Endothelial cell (in vitro differentiated cells): ENCODE measurements at places on chromosomes 5 and 9. TPM values are rescaled to one million over a fixed set of nuclear protein-coding genes. Genes with fewer than 3 reads are reported as not detected.

DNA sequence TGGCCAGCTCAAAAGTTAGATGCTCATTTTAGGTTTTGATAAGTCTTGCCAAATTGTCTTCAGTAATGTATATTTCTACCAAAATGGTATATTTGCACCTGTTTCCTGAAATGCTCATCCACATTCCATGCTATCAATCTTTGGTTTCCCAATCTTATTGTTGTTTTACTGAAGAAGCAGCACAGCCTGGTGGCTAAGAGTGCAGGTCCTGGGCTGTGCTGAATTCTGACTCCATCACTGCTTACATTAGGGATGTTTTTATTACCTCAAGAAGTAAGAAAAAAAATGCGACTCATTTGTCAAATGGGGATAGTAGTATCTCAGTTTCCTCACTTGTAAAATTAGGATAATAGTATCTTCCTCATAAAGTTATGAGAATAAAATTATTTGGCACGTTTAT is 13.6 kb upstream of the S100Z start:
- no peak for DNase-seq
- no peak overlapping the region for H3K4me3 ChIP-seq
- peaks cover 25% of the 10 kb centered on the region for H3K36me3 ChIP-seq
- peaks cover 23% of the 10 kb centered on the region for H3K4me1 ChIP-seq
- H3K27ac ChIP-seq, result no peak overlapping the region

DNA sequence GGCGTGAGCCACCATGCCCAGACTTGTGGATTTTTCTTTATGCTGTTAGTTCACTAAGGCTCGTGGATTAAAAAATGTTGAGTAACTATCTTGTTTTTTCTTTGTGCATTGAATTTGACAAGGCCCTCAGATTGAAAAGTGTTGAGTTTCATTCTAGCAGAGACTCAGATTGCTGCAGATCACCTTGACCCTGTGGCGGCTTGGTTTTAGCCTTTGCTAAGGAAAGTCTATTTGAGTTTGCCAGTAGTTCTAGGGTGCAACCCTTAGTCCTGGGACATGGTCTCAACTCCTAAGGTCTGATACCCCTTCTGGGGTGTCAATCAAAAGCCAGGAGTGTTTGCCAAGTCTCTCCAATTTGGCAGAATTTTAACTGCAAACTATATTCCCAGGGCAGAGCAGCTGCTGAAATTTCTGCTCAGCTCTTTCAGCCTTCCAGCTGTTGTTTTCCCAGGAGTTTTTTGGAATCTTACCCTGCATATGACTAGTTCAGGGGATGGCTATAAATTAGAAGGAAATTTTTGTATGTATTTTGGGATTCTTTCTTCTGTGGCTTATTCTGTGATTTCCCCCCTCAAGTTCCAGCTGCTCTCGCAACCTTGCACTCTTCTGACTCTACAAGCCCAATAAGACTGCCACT is 84.3 kb upstream of the HAND1 start:
- H3K36me3 ChIP-seq, result no peaks in the 10 kb centered on the region
- no peak overlapping the region for H3K27ac ChIP-seq
- peaks cover 1% of the 10 kb centered on the region for H3K27me3 ChIP-seq
- H3K4me3 ChIP-seq, result no peak overlapping the region

The NME5 gene
- 0.82 TPM for total RNA-seq

The MYOT gene
- not detected for total RNA-seq

DNA sequence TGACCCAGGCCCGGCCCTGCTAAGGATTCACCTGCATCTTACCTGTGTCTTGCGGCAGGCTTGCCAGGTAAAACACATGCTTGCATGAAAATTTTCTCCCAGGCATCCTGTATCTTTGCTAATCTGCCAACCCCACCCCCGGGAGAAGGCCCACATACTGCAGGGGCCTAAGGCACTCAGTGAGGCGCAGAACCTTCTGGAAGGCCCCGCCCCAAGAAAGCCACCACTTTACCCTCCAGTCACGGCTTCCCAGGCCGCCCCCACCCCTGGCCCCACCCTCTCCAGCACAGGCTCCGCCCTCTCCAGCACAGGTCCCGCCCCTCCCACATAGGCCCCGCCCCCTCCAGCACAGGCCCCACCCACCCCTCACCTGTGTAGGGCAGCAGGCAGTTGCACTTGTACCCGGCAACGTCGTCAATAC is 29.8 kb upstream of the SEC16A start:
- DNase-seq, result peak; percentile 49
- H3K27me3 ChIP-seq, result peaks cover 18% of the 10 kb centered on the region
- peaks cover 4% of the 10 kb centered on the region for H3K4me1 ChIP-seq
- no peak overlapping the region for H3K27ac ChIP-seq
- no peak overlapping the region for H3K4me3 ChIP-seq

DNA sequence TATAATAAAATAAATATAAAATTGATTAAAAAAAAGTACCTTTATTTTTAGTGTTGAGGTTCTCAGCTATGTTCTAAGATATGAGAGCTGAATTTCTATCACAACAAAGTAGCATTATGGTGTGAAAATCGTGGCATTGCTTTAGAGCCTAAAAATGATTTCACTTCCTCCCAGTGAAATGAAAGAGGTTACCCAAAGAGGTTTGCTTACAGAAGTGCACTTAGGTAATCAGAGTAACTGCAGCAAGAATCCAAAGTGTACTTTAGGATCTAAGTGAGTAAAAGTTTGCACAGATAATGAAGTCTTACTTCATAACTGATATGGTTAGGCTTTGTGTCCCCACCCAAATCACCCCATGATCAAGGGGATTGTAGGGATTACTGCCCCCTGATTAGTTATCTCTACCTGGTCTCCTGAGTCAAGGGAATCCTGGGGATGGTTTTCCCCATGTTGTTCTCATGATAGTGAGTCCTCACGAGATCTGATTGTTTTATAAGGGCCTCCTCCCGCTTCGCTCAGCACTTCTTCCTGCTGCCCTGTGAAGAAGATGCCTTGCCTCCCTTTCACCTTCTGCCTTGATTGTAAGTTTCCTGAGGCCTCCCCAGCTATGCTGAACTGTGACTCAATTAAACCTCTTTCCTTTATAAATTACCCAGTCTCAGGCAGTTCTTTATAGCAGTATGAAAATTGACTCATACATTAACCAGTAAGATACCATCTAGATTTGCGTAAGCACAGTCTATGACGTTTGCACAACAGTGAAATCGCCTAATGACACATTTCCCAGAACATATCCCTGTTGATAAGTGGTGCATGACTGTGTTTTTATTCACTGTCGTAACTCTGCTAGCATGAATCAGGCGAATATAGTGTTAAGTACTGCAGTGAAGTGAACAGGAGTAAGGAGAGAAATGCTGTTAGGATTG is 40.3 kb upstream of the LRRC70 start:
- H3K27me3 ChIP-seq, result no peaks in the 10 kb centered on the region
- no peak for DNase-seq
- H3K36me3 ChIP-seq, result no peaks in the 10 kb centered on the region

DNA sequence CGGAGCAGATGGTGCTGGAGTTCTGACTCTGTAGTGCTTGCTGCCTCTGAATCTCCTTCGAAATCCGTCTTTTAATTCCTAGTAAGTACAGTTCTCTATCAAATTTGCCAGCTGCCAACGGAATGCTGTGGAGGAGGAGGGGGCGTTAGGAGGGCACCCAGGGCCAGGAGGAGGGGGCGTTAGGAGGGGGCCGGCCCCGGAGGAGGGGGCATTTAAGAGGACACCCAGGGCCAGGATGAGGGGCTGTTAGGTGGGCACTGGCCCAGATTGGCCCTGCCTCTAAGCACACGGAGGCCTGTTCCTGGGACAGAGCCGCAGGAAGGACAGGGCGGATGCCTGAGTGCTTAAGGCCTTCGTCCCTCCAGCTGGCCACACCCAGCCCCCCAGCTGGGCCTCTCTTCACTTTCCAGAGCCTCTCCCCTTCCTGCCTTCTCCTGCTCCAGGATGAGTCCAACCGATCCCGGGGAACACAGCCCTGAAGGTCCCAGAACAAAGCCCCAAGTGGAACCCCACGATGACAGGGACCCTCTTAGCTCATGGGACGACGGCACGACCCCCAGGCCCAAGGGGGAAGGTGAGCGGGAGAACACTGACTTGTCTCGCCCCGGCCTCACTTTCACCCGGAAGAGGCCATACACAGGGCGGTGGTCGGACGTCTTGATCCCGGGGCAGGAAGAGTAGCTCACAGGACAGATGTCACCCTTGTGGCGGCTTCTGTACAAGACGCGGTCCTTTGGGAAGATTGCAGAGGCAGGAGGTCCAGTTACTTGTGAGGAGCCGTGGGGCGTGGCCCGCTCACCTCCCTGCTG is 9.8 kb downstream of the INPP5E start:
- H3K4me1 ChIP-seq, result no peaks in the 10 kb centered on the region
- peaks cover 6% of the 10 kb centered on the region for H3K27me3 ChIP-seq
- no peak overlapping the region for H3K27ac ChIP-seq
- no peak for DNase-seq
- peaks cover 13% of the 10 kb centered on the region for H3K36me3 ChIP-seq
- H3K4me3 ChIP-seq, result peak overlapping the region; percentile 51

GRCh38 chr5:140075371-140075770 is 32.3 kb upstream of the NRG2 start:
- H3K4me3 ChIP-seq, result no peak overlapping the region
- no peaks in the 10 kb centered on the region for H3K36me3 ChIP-seq
- no peaks in the 10 kb centered on the region for H3K4me1 ChIP-seq
- no peak for DNase-seq
- no peak overlapping the region for H3K27ac ChIP-seq
- H3K27me3 ChIP-seq, result no peaks in the 10 kb centered on the region

DNA sequence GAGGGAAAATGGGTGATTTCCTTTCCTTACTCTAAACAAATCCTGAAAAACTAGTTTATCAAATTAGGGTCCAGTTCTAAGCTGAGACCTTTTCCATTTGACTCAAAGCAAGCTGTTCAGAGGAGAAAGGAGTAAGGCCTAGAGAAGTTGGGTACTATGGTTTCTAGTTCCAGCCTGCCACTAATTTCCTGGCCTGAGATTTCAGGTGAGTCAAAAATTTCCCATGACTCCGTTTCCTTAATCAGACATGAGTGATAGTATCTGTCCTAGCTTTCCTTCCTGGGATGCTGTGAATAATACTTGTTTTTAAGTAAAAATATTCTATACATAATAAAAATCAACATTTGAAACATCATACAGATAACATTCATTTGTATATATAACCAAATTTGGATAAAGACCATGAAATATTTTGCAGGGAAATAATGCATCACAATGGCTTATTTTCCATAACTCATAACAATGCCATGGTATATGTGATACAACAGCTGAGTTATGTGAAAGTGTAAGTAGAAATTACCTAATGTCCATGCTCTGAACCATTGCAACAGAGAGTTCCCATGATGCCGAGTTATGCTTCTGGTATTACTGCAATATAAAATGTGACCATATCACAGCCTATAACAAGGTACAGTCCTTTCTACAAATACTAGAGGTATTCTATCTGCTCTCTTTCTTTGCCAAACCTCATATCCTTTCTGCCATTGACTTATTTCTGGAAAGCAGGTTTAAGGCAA is 142.7 kb downstream of the MLLT3 start:
- no peaks in the 10 kb centered on the region for H3K36me3 ChIP-seq
- no peak overlapping the region for H3K4me3 ChIP-seq
- no peak for DNase-seq
- no peak overlapping the region for H3K27ac ChIP-seq

The C5orf58 gene
- 0.28 TPM for total RNA-seq

DNA sequence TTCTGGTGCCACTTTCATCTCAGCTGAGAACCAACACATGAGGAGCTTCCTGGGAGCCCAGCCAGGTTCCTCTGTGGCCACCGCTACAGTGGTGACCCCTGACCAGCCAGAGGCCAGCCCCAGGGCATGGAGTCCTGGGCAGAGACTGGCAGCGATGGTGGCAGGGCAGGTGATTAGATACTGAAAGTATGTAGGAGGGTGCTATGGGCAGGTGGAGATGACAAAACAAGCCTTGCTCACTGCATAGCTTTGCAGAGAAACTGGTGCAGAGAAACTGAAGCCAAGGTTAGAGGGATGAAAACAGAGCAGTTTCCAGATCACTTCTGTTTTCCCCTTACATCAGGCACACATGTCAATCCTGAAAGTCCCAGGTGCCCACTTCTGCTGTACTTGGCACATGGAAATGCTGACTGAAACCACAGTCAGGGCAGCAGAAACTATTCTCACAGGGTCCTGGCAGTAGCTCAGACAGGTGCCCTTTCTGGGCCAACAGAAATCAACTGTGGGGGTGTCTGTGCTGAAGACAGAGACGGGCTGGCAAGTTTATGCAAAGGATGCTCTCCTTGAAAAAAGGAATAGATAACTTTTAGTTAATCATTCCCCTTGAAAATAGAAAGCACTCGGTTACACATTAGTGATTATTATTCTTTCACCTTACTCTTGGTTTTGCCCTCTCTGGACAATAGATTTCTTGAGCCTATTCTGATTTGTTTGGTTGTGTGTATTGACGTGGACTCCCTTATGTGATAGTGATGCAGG is 90.3 kb downstream of the ANKRD55 start:
- H3K4me1 ChIP-seq, result no peaks in the 10 kb centered on the region
- no peaks in the 10 kb centered on the region for H3K36me3 ChIP-seq
- no peak for DNase-seq
- no peaks in the 10 kb centered on the region for H3K27me3 ChIP-seq

- H3K4me3 ChIP-seq, result no peak overlapping the region
- H3K27ac ChIP-seq, result no peak overlapping the region
- DNase-seq, result no peak
- H3K4me1 ChIP-seq, result no peaks in the 10 kb centered on the region
- H3K27me3 ChIP-seq, result peaks cover 12% of the 10 kb centered on the region
These were observed 96.6 kb downstream of the LHX2 start for GRCh38 chr9:124108216-124108615.

The SLC2A6 gene
- total RNA-seq, result 32.5 TPM

- peak overlapping the region; percentile 100 for H3K27ac ChIP-seq
- peaks cover 29% of the 10 kb centered on the region for H3K27me3 ChIP-seq
- H3K36me3 ChIP-seq, result peaks cover 48% of the 10 kb centered on the region
- peak; percentile 81 for DNase-seq
These were observed 37.7 kb downstream of the RGS3 start for GRCh38 chr9:113501129-113501686.
